NCI-H524 (cell line): ENCODE measurements at places on chromosomes 1 and 21.

DNA sequence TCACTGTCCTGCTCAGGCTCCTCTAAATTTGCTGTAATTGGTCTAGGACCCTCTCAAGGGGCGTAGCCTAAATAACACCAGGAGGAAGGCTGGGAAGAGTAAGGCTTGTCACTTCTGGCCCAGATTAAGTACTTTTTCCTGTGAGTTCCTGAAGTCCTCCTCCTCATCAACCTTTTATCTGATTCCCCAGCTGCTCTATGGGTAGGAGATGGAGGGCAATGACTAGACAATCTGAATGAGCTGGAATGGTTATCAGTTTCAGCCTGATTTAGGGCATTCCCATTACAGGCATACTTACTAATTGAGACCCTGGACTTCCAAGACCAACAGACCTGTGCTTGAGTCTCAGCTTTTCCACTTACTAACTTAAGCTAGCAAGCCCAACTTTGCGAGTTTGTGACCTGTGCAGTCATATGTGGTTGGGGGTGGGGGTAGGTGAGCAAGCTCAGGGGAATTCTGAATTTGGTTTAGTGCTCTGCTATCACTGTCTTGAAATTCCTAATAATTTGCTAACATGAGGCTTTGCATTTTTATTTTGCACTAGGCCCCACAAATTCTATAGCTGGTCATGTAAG is 18.0 kb upstream of the FGGY start:
- no peak for DNase-seq

DNA sequence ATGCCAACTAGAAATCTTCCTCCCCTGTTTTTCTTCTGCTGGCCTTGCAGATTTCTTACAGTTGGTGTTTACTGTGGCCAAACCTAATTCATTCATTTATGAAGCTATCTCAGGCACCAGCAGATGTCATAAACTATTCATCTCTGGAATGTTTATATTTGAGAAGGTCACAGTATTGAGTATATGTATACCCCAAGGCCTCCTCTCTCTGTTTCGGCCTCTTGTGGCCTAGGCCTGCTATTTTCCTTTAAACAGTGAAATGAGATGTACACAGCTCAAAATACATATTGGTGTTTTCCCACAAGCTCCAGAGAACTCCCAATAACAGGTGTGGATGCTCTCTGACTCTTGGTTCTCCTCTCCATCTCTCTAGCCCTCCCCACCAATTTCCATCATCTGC is 520.7 kb upstream of the CAMK1G start:
- DNase-seq, result no peak

GRCh38 chr1:14857436-14858195 is 259.1 kb downstream of the KAZN start:
- DNase-seq, result no peak

DNA sequence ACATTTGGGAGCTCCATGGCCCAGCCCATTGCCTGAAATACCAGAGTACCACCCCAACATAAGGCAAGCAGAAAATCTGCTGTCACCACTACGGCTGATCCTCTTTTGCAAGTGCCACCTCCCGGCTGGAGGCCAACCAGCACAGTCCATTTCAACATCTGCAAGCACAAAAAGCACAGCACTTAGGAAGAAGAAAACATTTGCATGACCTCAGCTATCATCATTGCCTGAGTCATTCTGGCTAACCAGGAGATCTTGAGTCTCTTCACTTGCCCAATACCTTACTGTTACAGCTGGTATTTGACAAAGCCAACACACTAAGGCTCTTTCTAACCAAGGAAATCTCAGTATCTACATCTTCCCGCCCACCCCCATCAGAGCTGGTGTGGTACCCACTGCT is 55.9 kb downstream of the NEK7 start:
- no peak for DNase-seq

DNA sequence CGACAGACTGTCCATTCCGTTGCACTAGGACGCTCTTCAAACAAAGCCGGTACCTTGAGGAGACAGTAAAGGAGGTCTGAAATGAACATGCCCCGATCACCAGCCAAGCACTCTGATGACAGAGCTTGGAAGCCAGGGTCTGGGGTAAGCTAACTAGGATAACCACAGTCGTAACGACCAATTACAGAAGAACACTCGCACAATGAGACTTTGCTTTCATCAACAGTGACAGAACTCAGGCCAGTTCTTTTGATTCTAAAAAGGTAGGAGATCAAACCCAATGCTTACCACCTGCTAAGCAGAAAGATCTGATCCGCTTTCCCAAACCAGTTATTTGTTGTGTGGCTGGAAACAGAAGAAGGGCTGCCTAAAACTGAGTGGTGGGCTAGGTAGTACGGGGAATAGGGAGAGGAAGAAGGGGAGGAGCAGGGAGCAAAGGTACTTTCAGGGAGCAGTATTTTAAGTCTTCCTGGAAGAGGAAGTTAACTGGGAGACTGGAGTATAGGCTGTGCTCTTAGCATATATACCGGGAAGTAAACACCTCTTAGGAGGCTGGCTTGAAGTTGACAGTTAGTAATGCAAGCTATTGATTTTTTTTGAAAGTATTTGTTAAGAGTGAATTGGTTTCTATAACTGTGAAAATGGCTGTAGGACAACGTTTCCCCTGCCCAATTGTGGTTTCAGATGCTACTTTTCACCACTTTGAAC is 38.4 kb downstream of the UCK2 start:
- DNase-seq, result no peak

DNA sequence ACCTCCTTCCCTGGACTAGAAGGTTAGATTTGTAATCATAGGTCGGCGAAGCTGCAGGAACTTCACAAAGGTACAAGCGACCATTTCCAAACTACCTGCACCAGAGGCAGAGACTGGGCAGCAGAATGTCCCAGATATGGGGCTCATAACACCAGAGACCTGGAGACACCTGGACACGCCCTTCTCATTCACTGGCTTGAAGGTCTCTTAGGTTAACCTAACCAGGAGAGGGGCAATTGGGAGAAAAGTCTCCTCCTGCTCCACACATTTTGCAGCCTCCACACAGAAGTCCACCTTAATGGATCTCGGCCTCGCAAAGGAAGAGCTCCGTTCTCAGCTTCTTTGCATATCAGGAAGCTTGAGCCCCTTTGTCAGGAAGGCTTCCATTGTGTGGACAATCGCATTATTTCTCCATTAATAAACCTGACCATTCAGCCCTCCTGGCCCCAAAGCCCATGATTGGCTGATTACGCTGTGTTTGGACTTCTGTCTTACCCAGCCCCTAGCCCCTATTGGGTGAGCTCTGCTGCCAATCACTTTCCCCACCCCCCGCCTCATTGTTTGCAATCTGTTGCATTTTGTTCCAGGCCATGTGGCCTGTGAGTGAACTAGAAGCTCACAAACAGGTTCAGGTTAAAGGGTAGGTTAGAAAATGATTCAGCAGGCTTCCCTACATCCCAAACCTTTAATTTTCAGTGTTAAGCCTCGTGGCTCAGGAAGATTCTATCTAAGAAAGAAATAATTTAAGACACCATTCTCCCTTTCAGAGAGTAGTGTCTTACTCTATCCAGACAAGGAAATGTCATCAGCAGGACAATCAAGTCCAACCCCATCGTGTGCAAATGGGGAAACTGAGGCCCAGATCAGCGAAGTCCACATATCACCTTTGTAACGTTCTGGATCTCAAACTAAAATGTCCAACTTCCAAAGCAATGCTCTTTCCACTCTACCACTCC is 2.8 kb downstream of the MYCL start:
- peak; percentile 86 for DNase-seq
